ENCODE measurements at places on chromosomes 3 and 15. TPM values are rescaled to one million over a fixed set of nuclear protein-coding genes. Genes with fewer than 3 reads are reported as not detected.

USP19 gene
- 26.2 TPM for total RNA-seq

SUCNR1 gene
- not detected for total RNA-seq

CEMIP gene
- total RNA-seq: 1.1 TPM

BBS4 gene
- 8.9 TPM for total RNA-seq

RBP2 gene
- total RNA-seq: not detected

RTP1 gene
- not detected for total RNA-seq

POLQ gene
- 15.7 TPM for total RNA-seq

CPLX3 gene
- total RNA-seq: not detected

MCTP2 gene
- 0.53 TPM for total RNA-seq

PLCH1 gene
- total RNA-seq: 0.27 TPM

LTK gene
- total RNA-seq: 0.13 TPM

All from thoracic aorta endothelial cell (primary cell).